HFFc6 (cell line): ENCODE measurements at places on chromosomes 2 and 18. TPM values are rescaled to one million over a fixed set of nuclear protein-coding genes. Genes with fewer than 3 reads are reported as not detected.

- no peak for DNase-seq
Measured at GRCh38 chr2:83990636-83991035, 468.4 kb downstream of the SUCLG1 start.

DNA sequence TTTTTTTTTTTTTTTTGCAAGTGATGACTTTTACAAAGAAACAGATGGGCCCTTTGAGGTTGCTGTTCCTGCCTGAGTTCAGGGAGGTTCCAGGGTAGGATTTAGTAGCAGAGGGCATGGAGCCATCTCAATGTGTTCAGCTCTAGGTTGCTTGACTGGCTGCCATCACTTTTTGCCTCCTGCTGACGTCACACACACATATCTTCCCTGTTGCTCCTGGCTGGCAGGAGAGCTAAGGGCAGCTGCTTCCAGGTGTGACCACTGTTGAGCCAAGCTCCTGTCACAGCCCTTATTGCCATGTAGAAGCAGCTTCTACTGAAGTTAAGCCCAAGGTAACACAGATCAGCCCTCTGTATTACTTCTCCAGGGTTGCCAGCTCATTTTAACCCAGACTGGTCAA, 394.2 kb upstream of the SPRED2 start:
- DNase-seq = no peak

GRCh38 chr2:121897335-121897970, 142.0 kb downstream of the TSN start:
- peak; percentile 61 for DNase-seq

- no peak for DNase-seq
Measured at GRCh38 chr2:219547621-219548020, 3.8 kb downstream of the TMEM198 start.

- no peak for DNase-seq
Measured at GRCh38 chr2:234025466-234025865, 25.0 kb upstream of the SPP2 start.

DNA sequence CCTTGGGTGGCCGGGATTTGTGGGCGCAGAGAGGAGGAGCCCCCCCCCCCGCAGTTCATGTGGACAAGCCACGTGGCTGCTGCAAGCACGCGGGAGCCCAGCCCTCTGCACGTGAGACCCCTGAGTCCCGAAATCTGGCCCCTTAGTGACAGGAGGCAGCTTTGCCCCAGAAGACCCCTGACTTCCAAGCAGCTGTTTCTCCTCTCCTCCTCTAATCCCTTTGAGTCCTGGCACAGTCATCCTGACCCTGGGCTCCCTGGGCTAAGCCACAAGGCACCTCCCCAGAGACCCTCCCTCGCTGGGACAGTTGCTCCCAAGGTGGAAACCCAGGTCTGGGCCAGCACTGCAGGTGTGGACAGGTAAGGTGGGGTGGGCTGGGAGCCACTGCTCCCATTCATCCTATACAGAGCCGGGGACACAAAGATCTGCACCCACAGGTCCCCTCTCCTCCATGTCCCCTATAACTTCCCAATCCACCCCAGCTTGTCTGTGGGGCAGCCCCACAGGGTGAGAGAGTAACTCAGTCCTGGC, 923 bp downstream of the TEKT4 start:
- no peak for DNase-seq

DNA sequence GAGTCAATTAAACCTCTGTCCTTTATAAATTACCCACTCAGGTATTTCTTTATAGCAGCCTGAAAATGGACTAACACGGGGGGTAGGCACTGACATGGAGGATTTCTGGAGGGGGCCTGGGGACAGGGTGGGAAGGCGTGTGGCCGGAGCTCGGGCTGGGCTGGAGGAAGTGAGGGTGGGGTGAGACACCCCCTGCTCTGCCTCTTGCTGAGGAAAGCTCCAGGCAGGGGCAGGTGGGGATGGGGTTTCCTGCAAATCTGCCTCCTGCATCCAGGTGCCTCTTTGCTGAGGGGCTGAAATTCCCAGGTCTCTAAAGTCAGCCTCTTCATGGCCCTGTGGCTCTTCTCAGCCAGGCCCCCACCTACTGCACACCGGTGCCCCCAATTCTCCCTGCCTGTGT, 25.7 kb upstream of the OTOS start:
- DNase-seq = no peak

GRCh38 chr2:176246331-176246730, 22.9 kb upstream of the MTX2 start:
- no peak for DNase-seq

DNA sequence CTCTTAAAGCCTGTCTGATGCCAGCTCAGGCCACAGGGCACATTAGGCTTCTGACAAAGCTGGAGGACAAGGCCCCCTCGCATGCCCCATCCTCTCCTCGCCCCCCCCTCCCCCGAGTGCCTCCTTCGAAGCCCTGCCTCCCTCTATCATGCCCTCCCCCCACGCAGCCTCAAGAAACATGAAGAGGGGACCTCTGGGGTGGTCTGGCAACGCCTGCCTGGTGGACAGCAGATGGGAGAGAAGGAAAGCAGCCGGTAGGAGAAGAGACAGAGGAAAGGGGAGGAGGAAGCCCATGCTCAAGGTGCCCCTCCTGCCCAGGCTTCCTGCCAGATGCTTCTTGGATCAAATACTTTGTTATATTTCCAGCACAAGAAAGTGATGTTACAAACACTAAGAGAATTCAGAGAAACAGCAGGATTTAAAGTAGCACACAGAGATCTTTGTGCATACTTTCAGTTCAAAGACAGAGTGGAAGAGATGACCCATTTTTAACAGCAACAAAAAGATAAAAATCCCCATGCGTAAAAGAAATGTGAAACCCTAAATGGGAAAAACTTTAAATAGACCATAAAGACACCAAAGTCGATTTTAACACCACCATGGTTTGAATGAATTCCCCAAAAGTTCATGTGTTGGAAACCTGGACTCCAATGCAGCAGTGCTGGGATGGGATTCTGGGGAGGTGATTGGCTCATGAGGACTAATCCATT, 19.0 kb downstream of the BOK start:
- no peak for DNase-seq

DNA sequence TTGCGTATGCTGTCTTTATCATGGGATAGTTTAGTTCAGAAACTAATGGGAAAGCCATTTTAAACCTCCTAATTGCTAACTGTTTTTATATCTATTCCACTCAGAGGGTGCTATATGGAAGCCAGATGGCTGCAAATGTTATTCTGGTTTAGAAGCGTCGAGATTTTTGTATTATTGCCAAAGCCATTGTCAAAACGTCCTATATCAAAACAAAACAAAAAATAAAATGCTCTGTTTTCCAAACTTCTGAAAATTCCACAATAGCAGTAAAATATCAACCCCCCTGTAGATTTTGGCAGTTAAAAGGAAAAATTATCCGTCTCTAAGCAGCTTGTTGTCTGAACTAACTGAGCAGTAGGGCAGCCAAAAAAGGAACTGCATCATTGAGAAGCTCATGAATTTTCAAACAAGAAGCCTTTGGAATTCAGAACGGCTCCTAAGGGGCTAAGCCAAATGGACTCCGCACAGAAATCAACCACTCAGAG, 195.4 kb upstream of the CWC22 start:
- no peak for DNase-seq

- peak; percentile 35 for DNase-seq
Measured at GRCh38 chr18:74946646-74947375, 262.1 kb downstream of the PTGR3 start.

DNA sequence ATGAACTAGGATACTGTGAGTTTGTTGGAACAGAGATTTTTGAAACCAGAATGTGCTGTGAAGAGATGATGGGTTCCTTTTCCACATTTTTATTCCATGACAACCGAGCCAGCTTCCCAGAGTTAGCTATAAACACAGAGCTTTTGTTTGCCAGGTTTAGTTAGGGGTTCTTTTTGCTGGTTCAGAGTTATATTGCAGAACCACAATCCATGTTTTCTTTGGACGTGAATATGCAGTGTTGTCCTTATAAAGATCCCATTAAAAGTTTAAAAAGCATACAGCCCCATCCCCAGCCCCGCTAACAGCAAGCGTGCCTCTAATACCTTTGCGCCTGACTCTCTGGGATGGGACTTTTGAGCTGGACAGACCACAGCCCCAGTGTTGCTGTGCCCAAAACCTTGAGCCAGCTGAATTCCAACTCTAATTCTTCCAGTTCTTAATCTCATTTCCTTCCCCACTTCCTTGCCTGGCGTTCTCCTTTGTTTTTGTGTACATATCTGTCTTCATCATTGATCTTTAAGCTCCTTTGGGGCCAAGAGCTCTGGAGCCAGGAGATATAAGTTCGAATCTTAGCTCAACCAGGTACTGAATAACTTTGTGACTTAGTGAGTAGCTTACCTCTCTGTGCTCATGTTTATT, 72.3 kb downstream of the SPATS2L start:
- peak; percentile 49 for DNase-seq

Gene PROC
- total RNA-seq = not detected in 3 replicates

Gene MYO5B
- 0.10 TPM in 1 of 2 replicates, not detected in the other for total RNA-seq

Gene STEAP3
- total RNA-seq = 18.1 to 32.5 TPM (median 18.9 TPM) in 3 replicates

Gene SLC25A12
- total RNA-seq = 16.4 to 19.2 TPM (median 18.6 TPM) in 3 replicates

GRCh38 chr2:229201521-229201920, 69.6 kb downstream of the PID1 start:
- DNase-seq = no peak

Gene CDK15
- total RNA-seq = 22.8 to 53.8 TPM (median 26.6 TPM) in 3 replicates

DNA sequence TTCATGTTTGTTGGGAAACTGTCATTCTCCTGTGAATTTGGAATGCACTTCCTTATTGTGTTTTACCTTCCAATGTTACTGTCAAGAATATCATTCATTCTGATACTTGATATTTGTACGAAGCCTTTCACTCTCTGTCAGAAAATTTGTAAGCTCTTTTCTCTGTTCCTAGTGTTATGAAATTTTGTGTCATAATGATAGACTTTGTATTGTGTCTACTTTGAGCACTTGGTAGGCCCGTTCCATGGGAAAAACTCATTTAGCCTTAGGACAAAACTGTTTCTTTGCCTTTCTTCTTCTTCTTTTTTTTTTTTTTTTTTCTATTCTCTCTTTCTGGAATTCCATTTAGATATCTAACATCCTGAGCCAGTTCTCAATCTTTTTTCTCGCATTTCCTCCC, 52.0 kb upstream of the FAM124B start:
- no peak for DNase-seq

DNA sequence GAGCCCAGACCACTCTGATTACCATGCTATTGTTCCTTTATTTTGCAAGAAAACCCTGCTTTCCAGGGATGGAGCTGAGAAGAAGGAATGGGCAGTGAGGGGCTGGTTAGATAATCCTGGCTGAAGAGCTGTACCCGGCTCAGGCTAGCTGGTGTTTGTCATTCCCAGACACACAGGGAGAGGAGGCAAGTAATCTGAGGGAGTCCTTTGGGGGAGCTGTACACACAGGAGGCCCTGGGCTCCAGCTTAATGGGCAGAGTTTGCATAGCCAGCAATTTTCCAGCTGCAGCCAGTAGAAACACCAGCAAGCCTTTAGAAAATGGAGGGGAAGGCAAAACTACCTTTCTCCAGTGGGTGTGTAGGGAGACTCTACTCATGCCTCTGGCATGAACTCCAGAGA, 259.3 kb downstream of the SOX11 start:
- DNase-seq = no peak

Gene ZNF519
- 1.7 to 2.7 TPM (median 2.5 TPM) in 3 replicates for total RNA-seq

Gene PTPN4
- 14.5 to 18.4 TPM (median 16.3 TPM) in 3 replicates for total RNA-seq

Gene CPLX4
- total RNA-seq = not detected in 3 replicates

GRCh38 chr2:201880993-201881611, 74.8 kb downstream of the CDK15 start:
- DNase-seq = peak; percentile 95

Gene RSAD2
- total RNA-seq = not detected in 2 replicates

DNA sequence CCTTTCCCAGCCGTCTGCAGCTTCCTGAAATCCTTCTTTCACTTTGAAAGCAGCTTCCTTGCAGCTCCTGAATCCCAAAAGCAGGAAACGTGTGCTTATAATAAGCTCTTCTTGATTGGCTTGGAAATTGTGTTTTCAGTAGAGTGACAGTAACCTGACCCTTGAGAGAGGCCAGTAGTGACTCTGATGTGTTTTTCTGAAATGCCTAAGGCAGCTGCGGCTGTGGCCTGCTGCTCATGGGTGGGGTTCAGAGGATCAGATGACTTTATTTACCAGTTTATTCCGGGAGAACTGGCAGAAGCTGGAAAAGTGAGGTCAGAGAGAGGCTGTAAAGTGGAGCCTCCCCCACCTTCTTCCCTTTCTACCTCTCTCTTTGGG, 31.9 kb upstream of the RPIA start:
- peak; percentile 65 for DNase-seq

Gene ERBB4
- not detected in 3 replicates for total RNA-seq

GRCh38 chr18:13211534-13211933, 7.0 kb upstream of the LDLRAD4 start:
- no peak for DNase-seq

DNA sequence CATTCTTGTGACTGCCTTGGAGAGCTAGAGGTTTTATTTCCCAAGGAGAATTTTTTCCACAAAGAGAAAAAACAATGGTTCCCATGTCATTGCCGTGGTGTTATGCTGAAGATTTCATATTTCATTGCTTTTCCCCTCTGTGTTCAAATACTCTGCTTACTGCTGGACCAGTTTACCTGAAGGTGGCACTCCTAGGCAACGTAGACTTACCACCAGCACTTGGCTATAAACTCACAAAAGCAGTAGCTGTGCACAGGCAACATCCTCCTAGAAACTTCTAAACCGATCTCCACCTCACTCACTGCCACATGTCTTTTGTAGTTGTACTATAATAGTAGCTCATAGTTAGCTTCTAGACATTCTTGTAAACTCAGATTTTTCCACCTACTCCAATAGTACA, 1319.7 kb upstream of the CRIM1 start:
- DNase-seq = no peak

DNA sequence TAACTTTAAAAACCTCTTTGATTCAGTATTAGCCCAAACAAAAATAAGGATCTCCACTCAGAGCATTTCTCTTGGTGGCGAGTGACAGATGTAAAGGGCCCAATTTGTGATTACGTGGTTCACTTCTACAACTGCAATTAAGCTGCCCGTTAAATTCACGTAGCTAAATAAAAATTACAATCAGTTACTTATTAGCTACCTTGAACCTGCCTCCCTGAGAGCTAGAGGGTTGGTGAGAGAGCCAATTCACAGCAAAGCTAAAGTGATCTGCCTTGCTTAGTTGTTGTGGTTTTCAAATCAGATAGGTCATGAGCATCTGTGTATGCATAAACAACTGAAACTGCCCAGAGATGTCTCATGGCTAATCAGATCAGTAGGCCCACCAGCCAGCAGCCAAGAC, 156.7 kb downstream of the RNF152 start:
- DNase-seq = no peak

DNA sequence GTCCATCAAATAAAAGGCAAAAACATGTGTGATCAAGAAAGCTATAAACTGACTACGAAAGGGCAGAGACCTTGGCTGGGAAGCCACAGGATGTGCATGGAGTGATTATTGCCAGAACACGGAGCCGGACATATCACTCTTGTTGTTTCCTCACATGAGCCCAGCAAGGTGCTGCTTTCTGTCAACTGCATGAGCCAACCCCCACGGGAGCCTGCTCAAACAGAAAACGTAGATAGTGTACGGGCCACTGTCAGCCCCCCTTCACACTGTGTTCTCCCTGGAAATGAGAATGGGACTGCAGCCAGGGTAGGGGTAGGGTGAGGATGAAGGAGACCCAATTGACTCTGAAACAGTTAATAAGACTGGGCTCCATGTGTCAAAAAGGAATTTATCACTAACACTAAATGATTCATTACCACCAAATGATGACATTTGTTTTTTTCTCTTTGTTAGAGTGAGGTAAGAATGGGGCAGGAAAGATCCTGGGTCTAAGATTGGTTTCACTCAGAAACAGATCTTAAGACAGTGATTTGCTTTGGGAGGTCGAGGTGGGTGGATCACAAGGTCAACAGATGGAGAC, 235.8 kb downstream of the MREG start:
- no peak for DNase-seq

- no peak for DNase-seq
Measured at GRCh38 chr2:23092831-23093230, 292.1 kb upstream of the KLHL29 start.
